ENCODE measurements at places on chromosomes 7 and 10.

DNA sequence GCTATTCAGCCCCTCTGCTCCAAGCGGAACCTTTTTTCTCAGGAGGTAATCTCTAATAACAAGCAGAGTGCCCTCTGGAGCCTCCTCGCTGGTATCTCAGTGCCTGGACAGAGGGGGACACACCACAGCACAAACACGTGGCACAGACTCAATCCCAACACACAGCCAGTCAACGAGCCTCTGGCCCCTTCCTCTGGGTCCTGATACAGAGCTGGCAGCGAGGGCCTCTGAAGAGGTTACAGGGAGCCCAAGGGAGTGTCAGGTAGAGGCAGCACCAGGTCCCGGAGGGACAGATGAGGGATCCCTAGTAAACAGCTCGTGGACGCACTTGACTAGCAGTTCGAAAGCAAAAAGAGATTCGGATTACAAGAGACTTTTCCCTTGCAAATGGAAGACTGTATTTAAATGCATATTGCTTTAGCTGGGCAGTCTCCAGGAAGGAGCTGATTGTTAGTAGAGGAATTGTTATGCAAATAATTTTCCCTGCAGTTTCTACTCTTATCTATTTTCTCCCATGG is 14.1 kb downstream of the CXCL12 start:
- no peak for DNase-seq

GRCh38 chr7:144842377-144842851 is 6.6 kb upstream of the TPK1 start:
- DNase-seq, result peak; percentile 51

DNA sequence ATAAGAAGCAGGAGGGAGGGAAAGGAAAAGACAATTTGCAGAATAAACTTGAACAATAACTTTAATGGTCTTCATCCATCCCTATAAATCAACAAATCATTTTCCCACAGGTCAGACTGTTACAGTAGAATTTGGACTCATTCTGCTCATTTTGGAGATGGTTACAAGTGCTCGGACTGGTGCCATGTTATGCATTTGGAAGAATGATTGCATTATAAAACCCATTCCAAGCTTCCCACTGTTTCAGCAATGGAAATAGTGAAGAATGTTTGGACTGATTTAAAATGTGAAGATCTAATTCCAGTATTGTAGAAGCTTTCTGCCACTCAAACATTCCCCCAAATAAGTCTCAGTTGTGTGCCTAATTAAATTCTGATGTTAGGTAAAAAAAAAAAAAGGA is 99.7 kb upstream of the ZEB1 start:
- DNase-seq, result no peak

DNA sequence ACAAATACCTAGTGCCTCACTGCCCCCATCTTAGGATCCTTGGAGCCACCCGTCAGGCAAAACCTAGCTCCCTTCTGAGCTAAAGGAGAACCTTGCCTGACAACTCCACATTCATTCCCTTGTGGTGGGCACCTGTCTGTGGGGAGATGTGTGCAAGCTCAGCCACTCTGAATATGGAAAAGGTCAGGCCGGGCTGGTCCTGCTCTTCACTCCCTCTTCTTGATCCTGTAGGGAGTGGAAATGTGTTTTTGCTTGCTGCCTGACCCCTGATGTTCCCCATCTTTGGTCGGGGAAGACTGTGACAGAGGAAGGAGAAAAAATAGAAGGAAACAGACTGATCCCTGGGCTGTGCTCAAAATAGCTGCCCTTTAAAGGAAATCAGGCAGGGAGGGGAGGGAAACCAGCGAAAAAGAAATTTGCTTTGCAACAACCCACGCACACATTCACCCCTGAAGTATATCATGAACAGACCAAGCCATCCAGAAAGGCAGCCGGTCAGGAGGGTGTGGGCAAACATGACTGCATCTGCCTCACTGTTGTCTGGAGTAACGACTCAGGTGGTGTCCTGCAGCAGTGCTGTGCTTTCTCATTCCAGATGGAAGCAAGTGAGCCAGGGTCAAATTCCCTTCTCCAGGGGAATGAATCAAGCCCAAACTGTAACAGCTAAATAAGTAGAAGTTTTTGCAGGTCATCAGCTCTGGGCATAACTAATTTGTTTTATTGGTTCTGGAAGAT is 74.0 kb downstream of the SCRN1 start:
- no peak for DNase-seq

- no peak for DNase-seq
These were observed 20.2 kb downstream of the SGCE start for GRCh38 chr7:94635687-94636086.

DNA sequence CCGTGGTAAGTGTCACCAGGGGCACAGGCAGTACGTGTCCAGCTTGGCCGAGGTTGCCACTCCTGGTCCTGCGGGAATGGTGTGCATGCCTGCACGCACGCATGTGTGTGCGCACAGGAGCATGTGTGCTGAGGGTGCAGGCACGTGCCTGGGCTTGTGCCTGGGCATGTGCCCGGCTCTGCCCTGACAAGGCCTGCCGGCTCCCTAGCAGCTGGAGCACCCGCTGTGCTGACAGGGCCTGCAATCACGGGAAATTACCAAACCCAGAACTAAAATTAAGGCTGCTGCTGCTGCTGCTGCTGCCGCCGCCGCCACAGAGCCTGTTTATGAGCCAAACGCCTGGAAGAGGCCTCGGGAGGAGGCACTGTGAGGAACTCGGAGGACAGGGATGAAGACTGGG is 28.7 kb downstream of the GHRHR start:
- DNase-seq, result no peak

- DNase-seq, result no peak
These were observed 59.4 kb upstream of the CCNY start for GRCh38 chr10:35276889-35277288.

DNA sequence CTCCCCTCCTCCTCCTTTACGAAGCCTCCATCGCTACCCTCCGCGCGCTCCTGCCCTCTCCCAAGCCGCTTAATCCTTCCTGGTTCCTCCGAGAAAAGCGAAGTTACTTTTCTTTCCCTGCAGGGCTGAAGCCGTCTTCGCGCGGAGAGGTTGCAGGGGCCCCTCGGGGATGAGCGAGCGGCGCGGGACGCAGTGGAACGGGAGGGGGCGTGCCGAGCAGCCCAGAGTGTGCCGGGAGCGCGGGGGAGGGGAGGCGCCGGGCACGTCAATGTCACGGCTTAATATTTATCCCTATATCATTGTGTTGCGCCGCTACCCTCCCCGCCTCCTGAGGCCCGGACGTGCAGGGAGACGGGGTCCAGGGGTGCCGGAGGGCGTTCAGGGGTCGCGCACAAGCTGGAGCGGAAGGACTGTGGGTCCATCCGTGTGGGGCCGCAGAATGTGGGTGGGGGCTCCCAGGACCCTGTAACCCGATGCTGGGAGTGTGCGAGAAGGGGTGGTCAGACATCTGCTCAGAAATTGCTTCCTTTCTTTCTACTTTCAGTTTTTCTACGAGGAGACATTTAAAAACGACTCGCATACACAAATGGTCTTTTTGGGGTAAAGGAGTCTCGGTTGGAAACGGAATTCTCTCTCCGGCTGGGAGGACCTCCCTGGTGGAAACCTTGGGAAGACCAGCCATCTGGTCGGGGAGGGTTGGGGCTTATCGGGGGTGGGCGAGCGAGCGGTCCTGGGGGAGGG is 2.4 kb downstream of the CDK6 start:
- peak; percentile 91 for DNase-seq

GRCh38 chr10:88971221-88972061 is 18.9 kb upstream of the ACTA2 start:
- no peak for DNase-seq

DNA sequence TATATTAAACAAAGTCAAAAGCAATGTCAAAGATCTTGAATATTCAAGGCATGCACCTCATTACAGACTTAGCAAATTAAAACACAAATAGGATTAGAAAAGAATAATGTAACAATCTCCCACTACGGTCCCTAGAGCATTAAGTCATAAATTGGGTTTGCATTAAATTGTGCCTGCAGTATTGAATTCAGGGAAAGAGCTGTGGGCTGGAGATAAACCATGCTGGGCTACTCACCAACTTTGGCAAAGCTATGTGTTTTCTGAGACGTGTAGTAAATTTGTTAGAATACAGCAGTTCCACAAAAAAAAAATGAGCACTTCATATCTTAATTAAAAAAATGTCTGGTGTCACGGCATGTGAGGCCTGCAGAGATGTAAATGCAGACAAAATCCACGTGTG is 241.6 kb downstream of the SNX10 start:
- no peak for DNase-seq

GRCh38 chr7:21829731-21830130 is 116.0 kb downstream of the CDCA7L start:
- DNase-seq, result no peak

GRCh38 chr10:132875435-132875834 is 66.9 kb downstream of the CFAP46 start:
- no peak for DNase-seq

GRCh38 chr10:17673471-17674061 is 29.6 kb downstream of the STAM start:
- no peak for DNase-seq

- DNase-seq, result no peak
These were observed 6.0 kb downstream of the SKIDA1 start for GRCh38 chr10:21519397-21519933.

DNA sequence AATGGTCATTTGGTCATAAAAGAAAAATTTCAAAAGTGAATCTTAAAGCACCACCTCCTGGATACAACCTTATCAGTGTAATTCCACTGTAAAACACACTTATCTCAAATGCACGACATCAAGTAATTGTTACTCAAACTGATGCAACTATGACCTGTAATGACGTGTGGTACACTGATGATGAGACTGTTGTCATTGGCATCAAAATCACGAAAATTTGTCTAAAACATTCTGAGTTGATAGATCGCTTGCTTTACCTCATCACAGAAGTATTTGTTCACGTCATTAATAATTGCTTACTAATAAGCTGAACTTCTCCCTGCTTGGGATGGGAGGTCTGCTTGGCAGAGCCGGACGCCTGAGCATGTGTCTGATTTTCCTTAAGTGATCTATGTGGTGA is 221.8 kb upstream of the KLF6 start:
- DNase-seq, result no peak

DNA sequence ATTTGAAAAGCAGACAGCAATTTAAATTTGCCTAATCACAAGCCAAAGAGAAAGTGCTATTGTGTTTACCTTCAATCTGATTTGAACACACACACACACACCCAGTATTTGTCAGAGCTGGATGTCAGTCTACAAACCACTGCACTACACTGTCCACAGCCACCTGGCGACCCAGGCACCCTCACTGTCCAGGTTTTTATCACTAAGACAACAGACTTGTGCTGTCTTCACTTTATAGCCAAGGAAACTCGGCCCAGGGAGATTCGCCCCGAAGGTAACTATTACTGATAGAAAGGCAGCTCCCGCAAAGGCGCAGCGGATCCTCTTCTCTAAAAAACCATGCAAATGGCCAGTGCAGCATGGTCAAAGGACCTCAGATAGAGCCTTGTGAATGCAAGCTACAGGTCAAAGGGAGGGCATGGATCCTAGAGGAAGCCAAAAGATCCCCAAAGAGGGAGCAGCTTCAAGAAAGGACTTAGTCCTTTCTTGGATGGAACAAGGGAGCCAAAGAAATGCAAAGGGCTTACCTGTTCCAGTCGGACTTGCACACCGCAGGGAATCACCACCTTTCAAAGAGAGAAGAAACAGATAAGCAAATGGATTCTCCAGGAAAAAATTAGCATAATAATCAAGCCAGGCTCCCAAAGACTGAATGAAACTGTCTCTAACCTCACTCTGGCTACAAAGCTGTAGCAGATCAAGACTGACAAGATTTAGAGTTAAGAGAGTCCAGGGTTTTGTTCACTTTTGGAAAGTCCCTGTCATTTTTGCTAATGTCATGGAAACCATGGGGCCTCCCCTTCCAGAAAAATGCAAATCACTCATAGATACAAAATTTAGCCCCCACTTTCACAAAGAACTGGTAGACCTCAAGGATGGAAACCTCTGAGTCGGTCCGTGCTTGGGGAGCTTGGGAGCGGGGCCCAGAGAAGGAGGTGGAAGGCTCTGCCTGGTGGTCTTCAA is 101.1 kb downstream of the TNS3 start:
- no peak for DNase-seq

GRCh38 chr10:5524641-5525560 is at the start of gene CALML3:
TSS of gene CALML3 (plus strand) at chr10:5524961. CDS start at chr10:5525086, 125 bp downstream.
- DNase-seq, result no peak

DNA sequence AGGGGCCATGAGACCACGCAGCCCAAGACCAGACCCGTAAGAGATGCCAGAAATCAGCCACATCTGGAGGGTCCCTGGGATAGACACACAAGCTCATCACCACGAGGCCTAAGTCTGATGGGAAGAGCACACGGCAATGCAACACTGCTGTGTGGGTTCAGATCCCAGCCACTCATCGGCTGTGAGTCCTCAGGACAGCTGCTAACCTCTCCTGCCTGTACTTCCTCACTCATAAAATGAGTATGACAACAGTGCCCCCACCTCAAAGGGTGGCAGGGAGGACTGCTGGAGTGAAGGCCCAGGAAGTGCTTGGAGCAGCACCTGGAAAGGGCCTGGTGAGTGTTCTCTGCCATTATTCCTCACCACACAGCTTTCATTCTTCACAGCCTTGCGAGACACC is 60.9 kb downstream of the MAD1L1 start:
- DNase-seq, result no peak

DNA sequence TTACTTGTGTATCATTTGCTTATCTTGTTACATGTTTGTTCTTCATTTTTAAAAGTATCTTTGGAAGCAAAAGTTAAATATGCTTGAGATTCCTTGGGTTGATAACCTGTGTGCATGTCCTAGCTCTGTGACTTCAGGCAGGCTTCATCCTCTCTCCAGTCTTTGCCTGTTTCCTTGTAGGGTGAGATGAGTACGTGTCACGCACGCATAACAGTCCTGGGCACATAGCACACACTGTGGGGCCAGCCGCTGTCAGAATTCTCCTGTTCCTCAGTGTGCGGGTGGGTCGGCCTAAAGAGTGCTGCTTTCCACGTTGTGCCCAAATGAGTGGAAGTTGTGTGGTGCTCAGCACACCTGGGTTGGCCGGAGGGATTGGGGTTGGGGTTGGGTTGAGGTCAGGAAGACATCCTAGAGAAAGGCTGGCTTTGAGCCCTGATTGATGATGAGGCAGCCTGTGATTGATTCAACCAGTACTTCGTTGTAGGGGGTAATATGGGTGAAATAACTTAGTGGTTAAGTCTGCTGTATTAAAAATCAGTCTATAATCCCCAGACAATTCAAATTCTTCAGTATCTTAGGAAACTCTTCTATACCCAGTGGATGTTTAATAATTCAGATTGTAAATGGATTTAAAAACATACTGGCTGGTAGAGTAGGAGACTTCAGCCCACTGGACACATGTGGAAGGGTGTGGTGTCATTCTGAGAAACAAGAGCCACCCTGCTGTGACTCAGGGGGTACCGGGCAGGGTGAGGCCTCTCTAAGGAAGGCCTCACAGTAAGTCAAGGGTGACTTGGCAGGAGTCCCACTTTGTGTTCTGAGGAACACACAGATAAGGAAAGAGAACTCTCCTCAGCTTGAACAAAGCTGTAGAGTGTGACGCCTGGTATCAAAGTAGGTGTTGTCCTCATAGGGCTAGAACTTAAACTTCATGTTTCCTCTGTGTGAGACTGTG is 54.8 kb downstream of the DAGLB start:
- DNase-seq, result peak; percentile 70

GRCh38 chr7:45363669-45364068 is 206.1 kb downstream of the RAMP3 start:
- no peak for DNase-seq

Data from stimulated activated CD4-positive, alpha-beta T cell treated with anti-CD3 and anti-CD28 coated beads, Interleukin-15, amount 100 ng/mL, for 24 hours (primary cell).